SK-N-DZ (cell line): ENCODE measurements at places on chromosomes 2 and 18.

- DNase-seq = no peak
Measured at GRCh38 chr2:24926602-24927252, 6.7 kb upstream of the ADCY3 start.

- DNase-seq = no peak
Measured at GRCh38 chr2:120313695-120314615, 32.0 kb upstream of the INHBB start.

GRCh38 chr18:48801728-48802542 is 148.8 kb downstream of the SMAD7 start:
- DNase-seq = no peak

DNA sequence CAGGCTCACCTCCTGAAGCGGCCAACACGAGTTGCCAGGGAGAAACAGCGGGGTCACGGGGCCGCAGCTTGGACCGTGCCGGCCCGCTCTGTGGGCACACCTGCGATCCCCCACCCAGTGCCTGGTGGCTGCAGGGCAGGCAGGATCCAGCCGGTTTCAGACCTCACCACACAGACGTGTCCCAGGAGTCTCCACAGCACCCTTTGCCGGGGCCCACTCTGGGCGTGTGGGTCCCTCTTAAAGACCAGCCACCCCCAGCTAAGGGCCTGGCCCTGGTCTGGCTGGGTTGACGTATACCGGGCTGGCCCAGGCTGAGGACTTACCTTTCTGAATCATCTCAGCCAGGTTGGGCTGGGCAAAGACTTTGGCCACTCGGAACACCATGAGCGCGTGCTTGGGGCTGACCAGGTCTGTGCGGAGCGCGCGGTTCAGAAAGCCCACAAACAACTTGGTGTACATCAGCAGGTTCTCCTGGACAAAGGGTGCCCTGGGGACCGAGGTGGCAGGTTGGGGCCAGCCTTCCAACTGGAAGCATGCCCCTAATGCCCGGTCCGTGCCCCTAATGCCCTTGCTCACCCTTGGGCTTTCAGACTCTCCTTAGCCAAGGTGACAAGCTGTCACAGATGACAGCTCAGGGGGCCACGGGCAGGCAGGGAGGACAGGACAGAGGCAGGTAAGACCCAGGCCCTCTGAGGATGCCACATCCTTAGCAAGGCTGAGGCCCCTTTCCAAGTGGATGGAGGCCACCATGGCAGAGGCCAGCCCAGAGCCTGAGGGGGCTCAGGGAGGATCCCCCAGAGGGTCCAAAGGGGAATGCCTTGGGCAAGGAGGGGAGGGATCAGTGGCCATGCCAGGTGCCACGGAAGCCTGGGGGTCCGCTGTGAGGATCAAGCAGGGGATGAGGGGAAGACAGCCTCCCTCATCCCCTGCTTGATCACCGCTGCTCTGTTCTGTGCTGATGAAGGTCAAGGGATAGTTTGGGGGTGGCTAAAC is 10.2 kb upstream of the CCDC74B start:
- DNase-seq = no peak
